Large intestine (tissue), 12 donors: ENCODE measurements at places on chromosomes 6 and 20. TPM values are rescaled to one million over a fixed set of nuclear protein-coding genes. Genes with fewer than 3 reads are reported as not detected.

The MBOAT1 gene
- 26.4 TPM for polyA plus RNA-seq

The ECT2L gene
- 0.13 TPM for polyA plus RNA-seq

The KCNQ5 gene
- 3.4 TPM for polyA plus RNA-seq

The ADGRF5 gene
- 8.3 TPM for polyA plus RNA-seq

The BHLHE23 gene
- polyA plus RNA-seq, result not detected

The CBLN4 gene
- 1.6 TPM for polyA plus RNA-seq

The MAVS gene
- 28.4 TPM for polyA plus RNA-seq

The HLA-DMA gene
- 25.4 TPM for polyA plus RNA-seq

The TRMT6 gene
- polyA plus RNA-seq, result 10.6 TPM
